ENCODE measurements at places on chromosomes 1 and 21.

GRCh38 chr1:115757326-115757725, 11.2 kb downstream of the CASQ2 start:
- DNase-seq, result no peak

- DNase-seq, result no peak
These were observed 36.6 kb downstream of the PLXNA2 start for GRCh38 chr1:208207388-208208131.

DNA sequence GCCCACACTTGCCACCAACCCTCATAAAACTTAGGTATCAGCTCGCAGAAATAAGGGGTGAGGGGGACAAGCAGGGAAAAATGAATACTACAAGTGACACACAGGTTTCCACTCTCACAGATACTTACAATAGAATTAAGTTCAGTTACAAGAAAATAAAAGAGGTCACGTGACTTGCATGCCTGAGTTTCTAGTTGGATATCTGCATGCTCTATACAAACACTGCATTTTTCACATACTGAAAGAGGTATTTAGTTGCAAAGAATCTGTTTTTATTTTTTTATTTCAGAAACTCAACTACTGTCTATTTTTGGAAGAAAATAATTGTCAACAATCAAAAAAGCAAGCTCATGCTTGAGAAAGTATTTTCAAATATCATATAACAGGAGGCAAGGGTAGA, 43.5 kb downstream of the DPYD start:
- DNase-seq, result no peak

DNA sequence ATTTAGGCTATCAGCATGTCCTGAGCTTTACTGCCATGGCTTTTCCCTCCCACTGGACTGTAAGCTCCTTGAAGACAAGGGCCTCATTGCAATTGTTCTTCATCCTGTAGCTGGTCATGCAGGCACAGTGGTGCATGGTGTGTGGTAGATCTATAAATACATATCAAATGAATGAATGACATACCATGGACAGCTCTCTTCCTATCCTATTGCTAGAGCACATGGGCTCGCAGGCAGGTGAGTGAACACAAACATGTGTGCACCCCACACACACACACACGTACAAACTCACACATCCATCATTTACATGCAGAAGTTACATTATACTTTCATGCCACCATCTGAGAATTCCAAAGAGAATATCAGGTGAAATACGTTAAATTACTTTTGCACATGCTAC, 172.9 kb upstream of the RUNX1 start:
- DNase-seq, result no peak

GRCh38 chr1:54335011-54335754, 71.0 kb downstream of the SSBP3 start:
- DNase-seq, result no peak

DNA sequence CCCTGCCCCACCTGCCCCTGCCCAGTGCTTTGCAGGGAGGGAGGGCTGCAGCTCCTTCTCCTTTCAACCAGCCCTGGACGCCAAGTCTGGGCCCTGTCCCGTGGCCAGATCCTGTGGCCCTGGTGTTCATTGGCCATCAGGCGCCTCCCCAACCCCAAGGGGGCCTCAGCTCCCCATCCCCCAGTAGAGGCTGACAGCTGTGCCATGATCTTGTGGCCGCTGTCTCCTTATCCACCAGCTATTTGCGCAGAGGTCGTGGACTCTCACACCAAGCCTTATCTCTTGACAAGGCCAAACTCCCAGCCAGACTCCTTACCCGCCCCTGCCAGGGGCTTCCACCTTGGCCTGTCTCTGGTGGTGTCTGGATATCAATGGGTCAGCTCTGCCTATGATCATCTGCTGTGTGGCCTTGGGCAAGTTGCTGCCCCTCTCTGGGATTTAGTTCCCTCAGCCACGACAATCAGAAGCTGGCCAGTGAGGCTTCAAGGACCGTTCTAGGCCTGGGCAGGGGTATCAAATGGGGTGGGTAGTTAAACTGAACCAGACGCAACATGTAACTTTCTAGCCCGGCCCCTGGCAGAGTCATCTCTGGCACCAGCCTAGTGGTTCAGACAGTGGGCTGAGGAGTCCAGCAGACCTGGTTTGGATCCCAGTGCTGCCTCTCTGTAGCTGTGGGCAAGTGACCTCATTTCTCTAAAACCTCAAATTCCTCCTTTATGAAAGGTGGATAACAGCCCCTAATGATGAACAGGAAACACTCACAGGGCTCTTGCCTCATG, 3.3 kb upstream of the COL8A2 start:
- DNase-seq, result no peak

- no peak for DNase-seq
These were observed 802 bp downstream of the KAZN start for GRCh38 chr1:14599183-14599791.

DNA sequence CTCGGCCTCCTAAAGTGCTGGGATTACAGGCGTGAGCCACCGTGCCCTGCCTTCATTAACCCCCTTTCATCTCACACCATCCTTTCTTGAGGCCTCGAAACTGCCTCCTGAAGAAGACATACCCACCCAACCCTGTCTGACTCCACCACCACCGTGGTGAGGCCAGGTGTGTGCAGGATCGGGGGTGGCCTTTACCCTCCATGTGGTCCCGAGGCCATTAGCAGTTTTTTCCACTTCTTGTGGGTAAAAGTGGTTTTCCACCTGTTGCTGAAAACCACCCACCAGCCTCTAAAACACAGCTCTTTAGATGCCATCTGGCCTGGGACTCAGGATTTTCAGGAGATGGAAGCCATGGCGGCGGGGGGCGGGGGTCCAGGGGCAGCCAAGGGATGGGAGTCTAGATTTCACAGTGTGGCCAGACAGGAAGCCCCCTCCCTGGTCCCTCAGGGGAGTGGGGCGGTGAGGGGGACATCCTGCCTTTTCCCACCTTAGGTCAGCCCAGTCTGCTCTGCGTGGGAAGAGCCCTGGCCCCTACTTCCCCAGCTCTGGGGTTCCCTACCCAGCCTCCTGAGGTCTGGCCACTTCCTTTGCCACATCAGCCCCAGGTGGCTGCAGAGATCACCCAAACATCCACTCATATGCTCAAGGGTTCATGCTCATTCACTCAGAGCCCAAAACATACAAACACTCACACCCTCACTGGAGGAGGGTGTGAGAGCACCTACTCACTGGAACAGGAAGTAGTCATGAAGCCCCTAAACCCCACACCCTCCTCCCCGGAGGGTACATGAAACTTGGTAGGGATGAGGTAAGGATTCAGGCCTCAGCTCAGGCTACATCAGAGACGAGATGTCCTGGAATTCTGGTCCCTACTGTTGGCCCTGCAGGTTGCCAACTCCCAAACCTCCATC, 2.3 kb downstream of the FGR start:
- DNase-seq, result no peak
